H4 (cell line): ENCODE measurements at places on chromosomes 4 and X. TPM values are rescaled to one million over a fixed set of nuclear protein-coding genes. Genes with fewer than 3 reads are reported as not detected.

- DNase-seq = peak; percentile 20
Measured at GRCh38 chrX:35711281-35711680, 86.9 kb upstream of the MAGEB16 start.

The DGAT2L6 gene
- total RNA-seq = not detected in 2 replicates

- DNase-seq = no peak
Measured at GRCh38 chrX:42933187-42933586, 155.2 kb upstream of the PPP1R2C start.

- DNase-seq = no peak
Measured at GRCh38 chr4:81541161-81541945, 69.6 kb upstream of the RASGEF1B start.

DNA sequence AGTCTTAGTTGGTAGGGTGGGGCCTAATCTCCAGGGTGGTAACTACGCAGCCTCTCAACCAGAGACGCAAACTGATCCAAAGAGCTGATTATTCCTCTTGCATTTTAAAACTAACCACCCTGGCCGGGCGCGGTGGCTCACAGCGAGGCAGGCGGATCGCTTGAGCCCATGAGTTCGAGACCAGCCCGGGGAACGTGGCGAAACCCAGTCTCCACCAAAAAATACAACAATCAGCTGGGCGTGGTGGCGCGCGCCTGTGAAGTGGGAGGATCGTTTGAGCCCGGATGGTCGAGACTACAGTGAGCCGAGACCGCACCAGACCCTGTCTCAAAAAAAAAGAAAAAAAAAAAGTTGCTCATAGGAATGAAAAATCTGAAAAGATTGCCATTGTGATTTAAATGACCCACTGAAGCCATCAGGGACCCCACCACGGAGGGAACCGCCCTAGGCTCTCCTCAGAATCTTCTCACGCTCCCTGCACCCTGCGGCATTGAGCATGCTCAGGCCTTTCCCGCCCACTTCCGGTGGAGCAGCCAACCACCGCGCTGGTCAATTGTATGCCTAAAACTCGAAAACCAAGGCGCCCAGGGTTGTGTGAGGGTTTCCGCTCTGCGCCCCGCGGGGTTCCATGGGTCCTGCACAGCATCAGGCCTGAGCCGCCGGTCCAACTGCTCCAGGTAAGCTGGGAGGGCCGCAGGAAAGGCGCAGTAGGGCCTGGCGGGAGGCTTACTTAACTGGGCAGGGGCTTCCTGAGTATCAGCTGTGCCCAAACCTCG lies at the start of gene TRIM60:
TRIM60 (plus strand) TSS at position 564 of the 776 bp plus-strand sequence. CDS start 8,074 bp downstream, outside the sequence.
- no peak for DNase-seq

GRCh38 chr4:48296365-48296764 lies 26.7 kb upstream of the TEC start:
- no peak for DNase-seq

GRCh38 chr4:142557239-142557801 lies 288.8 kb downstream of the INPP4B start:
- DNase-seq = no peak

DNA sequence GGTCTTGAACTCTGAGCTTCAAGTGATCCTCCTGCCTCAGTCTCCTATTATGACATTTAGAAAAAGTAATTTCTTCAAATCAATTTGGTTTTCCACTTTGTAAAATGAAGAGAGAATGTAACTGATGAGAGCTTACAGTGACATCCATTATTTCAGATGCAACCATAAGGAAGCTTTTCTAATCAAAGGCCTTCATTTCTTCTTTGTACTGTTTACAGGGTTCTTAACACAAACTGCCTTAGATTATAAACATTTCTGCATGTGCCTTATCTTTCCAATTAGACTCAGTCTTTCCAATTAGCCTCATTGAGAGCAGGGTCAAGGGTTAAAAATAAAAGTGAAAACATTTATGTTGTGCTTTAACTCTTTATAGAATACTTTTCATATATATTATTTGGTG lies 71.8 kb downstream of the WWC2 start:
- DNase-seq = no peak
